Stimulated activated CD8-positive, alpha-beta memory T cell treated with anti-CD3 and anti-CD28 coated beads, Interleukin-2, amount 100 ng/mL, for 1 hour (primary cell): ENCODE measurements at places on chromosomes 2 and 18.

DNA sequence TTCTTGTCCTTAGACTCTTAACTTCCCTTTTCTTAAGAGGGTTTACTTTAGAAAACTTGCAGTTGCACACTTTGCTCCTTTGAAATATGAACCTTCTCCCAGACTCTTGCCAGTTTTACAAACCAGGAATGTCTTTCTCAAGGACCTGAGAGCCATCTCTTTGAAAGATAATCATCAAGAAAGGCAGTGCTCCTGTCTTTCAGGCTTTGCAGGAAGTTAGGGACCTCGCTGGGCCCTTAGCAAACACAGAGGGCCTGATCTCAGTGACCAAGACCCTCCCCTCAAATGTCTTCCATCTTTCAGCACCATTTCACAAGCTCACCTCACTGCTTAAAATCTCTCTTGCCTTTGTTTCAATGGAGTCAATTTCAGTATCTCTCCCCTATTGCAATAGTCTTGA lies 32.0 kb upstream of the NYAP2 start:
- no peak for DNase-seq

GRCh38 chr2:10410001-10410822 lies 37.9 kb downstream of the ODC1 start:
- no peak for DNase-seq

GRCh38 chr2:19272039-19272438 lies 86.4 kb downstream of the OSR1 start:
- no peak for DNase-seq

GRCh38 chr18:50986360-50987087 lies 18.7 kb downstream of the ELAC1 start:
- DNase-seq: no peak
